ENCODE measurements at places on chromosomes 11 and 22.

DNA sequence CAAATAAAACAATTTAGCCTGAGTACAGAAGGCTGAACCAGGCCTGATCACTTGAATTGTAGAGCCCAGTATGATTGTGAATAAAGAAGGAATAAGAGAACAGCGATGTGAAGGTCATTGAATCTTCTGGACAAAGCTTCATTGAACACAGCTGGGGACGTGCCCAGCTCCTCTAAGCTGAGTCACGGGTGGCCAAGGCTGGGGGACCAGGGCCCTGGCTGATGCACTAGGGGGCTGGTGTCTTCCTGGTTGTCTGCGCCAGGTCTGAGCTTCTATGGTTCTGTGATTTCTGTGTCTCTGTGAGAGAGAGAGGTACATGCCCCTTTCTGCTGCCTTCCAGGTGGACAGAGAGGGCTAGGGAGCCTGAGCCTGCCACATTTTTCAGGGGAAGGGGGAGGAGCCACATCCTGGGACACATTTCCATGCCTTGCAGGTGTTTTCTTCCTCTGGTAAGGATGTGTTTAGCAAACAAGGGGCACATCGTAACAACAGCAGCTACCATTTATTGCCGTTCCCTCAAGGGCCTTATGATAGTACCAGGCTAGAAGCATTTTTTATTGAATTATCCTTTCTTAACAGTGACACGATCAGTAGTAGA, 135.7 kb downstream of the C11orf91 start:
- DNase-seq = no peak

DNA sequence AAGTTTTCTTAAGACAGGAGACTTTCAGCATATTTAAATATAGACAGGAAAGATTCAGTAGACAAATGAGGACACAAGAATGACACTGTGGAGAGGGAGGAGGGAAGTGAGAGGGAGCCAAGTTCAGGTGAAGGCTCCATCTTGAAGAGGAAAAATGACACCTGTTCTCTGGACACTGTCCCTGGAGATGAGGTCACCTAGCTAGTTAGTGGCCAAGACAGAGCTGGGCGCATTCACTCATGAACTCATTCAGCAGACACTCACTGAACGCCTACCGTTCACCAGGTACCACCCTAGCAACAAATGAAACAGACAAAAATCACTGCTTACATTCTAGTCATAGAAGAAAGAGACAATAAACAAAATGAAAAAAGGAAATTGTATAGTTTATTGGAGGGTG, 103.3 kb upstream of the PARVA start:
- no peak for DNase-seq

- no peak for DNase-seq
These were observed 20.7 kb upstream of the AIFM3 start for GRCh38 chr22:20946080-20946986.

- DNase-seq = peak; percentile 39
These were observed 12.8 kb downstream of the MACROD1 start for GRCh38 chr11:64152841-64153691.

- DNase-seq = no peak
These were observed 15.8 kb upstream of the OMP start for GRCh38 chr11:77086521-77087472.

- peak; percentile 72 for DNase-seq
These were observed 96.3 kb upstream of the PRDM11 start for GRCh38 chr11:45050111-45050510.

- DNase-seq = no peak
These were observed 139.1 kb downstream of the SLC17A6 start for GRCh38 chr11:22477312-22477711.

DNA sequence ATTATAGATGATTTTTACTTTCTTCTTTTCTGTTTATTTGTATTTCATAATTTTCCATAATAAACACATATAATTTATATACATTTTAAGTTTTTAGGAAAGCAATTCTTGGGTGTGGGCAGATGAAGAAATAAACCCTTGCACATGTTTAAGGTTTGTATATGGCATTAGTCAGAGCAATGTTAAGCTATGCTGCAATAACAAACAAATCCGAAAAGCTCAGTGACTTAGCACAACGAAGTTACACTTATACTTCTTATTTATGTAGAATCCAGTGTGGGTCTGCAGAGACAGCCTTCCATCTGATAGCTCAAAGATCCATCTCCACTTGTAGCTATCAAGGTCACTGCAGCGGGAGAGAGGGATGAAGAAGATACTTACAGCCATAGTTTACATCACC, 68.5 kb upstream of the BARX2 start:
- no peak for DNase-seq

DNA sequence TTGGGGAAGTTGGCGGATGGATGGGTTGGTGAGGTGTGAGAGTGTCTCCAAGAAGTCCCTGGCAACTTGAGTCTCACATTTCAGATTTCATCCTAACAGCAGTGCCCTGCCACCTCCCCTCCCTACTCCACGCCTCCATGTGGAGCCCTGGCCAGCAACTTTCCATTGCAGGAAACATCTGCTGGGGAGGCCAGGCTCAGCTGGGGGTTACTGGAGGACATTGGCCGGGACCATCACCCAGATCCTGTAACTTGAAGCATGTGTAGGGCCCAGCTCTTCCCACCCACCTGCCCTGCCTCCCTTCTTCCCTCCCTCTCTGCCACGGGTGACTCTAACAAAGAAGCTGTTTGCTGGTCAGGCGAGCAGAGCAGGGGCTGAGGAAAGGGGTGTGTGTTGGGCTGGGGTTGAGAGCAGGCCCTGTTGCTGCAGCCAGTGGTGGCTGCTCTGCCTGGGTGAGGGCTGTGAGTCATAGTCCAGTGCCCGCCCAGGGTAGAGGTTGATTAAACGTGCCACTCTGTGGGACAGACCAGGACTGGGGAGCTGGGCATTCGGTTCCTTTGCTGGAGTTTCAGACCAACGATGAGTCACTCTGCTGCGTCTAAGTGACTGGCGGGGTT, 64.0 kb downstream of the SCN3B start:
- DNase-seq = no peak

DNA sequence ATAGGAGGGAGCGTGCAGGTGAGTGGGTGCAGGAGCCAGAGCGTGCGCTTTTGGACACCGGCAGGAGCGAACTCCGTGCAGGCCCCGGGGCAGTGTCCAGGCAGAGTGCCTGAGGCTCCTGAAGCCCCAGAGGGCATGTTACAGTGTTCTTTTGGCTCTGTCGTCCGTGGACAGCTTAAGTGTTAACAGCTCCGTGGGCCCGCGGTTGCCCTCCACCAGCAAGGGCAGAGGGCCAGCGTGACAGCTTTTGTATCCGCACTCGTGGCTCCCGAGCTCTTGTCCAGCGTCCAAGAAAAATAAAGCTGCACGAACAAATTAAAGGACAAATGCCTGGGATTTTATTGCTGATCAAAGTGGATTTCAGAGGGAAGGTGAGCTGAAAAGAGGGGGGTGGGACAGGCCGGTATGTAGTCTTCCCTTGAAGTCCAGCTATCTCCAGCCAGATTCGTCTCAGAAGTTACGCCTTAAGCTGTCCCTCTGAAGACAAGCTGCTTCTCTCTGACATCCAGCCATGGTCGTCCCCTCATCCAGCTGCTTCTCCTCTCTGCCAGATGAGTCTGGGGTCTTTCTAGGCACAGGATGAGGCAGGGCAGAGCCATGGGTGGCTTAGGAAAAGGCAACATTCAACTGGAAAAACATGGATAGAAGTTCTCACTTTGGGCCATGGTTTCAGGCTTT, 968 bp upstream of the TMEM109 start:
- no peak for DNase-seq

GRCh38 chr22:26912655-26913345, 255.4 kb downstream of the MIAT start:
- DNase-seq = no peak

GRCh38 chr22:24973872-24974271, 21.4 kb downstream of the KIAA1671 start:
- DNase-seq = no peak

- no peak for DNase-seq
These were observed 82.8 kb downstream of the FLI1 start for GRCh38 chr11:128776424-128777284.

DNA sequence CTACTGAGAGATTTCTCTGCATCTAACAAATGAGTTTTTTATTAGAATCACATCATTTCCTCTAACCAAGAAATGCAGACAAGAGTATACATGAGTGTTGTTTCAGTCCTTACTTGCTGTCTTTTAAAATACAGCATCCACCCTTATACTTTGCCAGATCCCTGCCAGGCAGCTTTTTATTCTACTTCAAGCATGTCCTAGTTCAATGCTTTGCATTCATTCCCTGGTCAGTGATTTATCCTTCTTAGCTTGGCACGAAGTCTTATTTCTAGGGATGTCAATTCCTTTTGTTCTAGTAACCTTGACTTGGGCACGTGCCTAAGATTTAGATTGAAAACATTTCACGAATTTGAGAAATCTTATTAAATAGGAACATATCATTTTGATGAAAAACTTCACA, 307.2 kb upstream of the MPPED2 start:
- no peak for DNase-seq

DNA sequence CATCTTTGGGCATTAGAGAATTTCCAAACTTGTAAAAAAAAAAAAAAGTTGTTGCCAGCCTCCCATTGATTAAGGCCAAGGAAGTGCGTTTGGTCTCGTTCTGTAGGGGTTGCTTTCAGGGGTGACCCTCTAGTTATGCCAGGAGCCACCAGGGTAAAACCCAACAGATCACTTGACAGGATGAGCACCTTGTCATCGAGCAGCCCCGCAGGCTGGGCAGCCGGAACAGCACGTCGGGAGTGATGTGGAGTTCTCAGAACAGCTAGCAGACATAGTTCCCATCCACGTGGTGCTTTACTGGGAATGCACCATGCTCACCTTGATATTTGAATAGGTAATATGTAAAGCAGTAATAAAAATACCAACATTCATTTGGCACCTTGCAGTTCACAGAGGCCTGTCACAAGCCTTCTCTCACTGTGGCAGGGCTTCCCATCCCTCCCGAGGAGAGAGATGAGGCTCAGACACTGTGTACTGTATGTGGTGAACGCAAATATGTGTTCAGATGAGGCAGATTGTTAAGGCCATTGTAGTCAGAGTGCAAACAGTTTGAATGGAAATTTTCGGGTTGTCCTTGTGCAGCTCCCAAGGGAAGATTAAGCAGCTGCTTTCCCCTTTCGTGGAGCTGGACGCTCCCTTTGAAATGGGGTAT, 70.9 kb upstream of the SORL1-AS1 start:
- no peak for DNase-seq

- peak; percentile 85 for DNase-seq
These were observed 1.4 kb upstream of the OSBPL5 start for GRCh38 chr11:3166268-3167142.

GRCh38 chr11:96279018-96279895, 63.7 kb downstream of the MAML2 start:
- no peak for DNase-seq

DNA sequence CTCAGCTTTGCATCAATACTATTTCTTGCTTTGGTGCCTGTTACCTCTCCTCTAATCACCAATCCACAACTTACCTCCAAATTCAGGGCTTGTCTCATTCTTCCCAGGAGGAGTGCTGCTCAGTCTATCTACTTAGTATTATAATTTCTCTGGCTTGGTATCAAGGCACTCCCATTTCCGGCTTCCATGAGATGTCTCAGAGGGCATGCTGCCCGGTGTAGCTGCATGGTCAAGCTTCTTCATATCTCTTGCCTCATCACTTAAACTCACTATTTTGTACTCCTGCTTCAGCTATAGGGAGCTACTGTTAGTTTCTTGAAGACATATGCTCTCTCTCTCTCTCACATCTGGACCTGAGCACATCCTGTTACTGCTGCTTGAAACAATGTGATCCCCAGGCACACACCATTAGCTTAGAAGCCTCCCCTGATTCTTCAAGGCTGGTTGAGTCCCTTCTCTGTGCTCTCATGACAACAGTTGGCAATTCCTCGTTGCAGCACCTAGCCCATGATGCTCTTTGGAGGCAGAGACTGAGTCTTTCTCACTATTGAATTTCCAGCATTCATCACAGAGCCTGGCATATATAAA, 182.8 kb upstream of the SYN3 start:
- no peak for DNase-seq

All from NCI-H2171 treated with DMSO at 0.1 percent for 48 hours (cell line).